ENCODE measurements at places on chromosomes 3 and 15. TPM values are rescaled to one million over a fixed set of nuclear protein-coding genes. Genes with fewer than 3 reads are reported as not detected.

DNA sequence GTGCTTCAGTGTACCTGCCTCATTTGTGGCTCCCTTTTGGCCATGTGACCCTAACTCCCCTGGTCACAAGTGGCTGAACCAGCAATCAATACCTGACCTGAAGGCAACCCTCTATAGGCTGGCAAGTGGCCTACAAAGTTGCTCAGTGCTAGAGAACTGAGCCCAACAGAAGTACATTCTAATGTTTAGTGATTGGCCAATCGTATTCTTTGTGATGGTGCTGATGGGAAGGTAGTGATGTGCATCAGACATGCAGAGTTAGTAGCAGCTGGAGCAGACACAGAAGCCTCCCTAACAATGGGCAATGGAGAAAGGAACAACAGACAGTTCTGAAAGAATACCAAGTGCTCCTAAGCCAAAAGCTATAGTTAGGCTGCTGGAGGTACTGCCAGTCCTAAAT is 10.4 kb upstream of the ATOSA start:
- no peak for DNase-seq

DNA sequence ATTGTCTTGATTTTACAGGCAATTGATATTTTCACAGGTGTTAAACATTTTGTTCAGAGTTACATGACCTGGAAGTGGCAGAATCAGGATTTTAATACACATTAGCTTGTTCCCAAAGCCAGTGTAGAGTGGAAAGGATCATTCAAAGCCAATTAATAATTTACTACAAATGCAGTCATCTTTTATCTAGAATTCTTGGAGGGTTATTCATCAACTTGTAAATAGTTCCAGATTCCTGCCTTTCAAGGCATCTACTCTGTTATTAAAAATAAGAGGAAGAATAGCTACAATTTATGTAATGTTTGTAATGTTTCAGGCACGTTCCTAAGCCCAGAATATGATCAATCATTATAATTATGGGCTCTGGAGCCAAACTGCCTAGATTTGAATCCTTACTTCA is 358.5 kb downstream of the ZNF385D start:
- no peak for DNase-seq

Gene ITIH4
- 5.2 TPM for total RNA-seq

- no peak for DNase-seq
Observed at GRCh38 chr15:94203306-94203705, 28.1 kb upstream of the MCTP2 start.

Gene FAM162A
- total RNA-seq: 118 TPM

Gene RAF1
- total RNA-seq: 116 TPM

GRCh38 chr3:116165135-116165534 is 280.2 kb downstream of the LSAMP start:
- DNase-seq: no peak

DNA sequence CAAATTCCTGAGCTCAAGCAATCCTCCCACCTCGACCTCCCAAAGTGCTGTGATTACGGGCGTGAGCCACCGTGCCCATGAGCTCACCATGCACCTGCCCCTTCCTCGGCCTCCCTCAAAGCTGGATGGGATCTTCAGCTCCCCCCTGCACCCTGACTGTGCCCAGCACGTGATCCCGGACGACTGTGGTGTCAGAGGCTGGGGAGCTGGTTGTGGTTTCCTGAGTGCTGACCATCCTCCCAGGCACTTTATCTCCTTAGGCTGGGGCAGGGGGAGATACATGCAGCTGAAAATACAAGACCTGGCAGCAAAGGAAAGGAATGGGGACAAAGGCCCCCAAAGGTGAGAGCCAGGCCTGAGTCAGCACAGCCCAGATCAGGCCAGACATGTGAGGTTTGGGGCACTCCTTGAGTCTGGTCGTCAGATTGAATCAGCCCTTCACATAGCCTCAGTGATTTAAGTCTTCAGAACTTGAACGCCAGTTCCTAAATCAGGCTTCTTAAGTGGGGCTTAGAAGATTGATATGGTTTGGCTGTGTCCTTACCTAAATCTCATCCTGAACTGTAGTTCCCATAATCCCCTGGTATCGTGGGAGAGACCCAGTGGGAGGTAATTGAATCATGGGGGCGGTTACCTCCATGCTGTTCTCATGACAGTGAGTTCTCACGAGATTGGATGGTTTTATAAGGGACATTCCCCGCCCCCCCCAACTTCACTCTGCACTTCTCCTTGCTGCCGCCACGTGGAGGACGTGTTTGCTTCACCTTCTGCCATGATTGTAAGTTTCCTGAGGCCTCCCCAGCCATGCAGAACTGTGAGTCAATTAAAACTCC is 35.8 kb downstream of the PRKCD start:
- no peak for DNase-seq

DNA sequence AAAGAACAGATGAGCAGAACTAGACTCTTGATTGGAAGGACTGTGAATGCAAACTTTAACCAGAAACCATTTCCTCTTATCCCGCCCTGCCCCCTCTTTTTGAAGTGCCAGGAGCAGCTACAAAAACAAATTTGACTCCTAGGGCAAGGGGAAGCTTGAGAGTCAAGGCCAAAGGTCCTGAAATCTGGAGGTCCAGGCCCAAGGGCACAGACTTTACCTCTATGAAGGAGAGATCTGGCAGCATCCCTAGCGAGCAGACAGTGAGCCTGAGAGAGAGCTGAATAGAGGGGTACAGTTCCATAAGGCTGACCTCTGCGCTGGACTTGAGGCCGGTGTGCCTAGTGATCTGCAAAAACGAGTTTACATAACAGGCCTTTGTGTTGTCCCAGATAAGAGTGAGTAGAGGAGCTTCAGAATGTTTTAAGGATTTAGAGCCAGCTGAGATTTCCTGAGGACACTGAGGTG is 5.1 kb downstream of the RAB43 start:
- peak; percentile 15 for DNase-seq

Gene LSAMP
- 1.6 TPM for total RNA-seq

- DNase-seq: no peak
Observed at GRCh38 chr3:65616563-65616962, 422.2 kb downstream of the MAGI1 start.

- DNase-seq: no peak
Observed at GRCh38 chr15:69469467-69470201, 17.0 kb downstream of the RPLP1 start.

Gene C3orf80
- 0.47 TPM for total RNA-seq

- DNase-seq: no peak
Observed at GRCh38 chr15:72515591-72516389, 41.7 kb downstream of the ARIH1 start.

Gene COLQ
- total RNA-seq: 6.4 TPM

DNA sequence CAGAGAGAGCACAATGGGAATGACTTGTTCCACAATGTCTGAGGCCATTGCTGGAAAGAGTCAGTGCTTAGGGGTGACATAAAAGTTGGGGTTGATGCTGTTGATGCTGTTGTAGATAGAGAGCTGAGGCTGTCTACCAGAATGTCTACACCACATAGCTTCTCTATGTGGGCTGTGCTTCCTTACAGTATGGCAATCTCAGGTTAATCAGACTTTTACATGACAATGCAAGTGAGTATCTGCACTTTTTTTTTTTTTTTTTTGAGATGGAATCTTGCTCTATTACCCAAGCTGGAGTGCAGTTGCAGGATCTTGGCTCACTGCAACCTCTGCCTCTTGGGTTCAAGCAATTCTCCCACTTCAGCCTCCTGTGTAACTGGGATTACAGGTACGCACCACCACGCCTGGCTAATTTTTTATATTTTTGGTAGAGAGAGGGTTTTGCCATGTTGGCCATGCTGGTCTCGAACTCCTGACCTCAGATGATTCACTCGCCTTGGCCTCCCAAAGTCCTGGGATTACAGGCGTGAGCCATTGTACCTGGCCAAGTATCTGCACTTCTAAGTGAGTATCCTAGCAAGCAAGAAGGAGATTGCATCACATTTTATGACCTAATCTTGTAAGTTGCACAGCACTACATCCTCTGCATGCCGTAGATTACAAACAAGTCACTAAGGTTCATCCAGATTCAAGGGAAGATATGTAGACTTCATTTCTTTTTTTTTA is 28.7 kb downstream of the DLEC1 start:
- no peak for DNase-seq

- no peak for DNase-seq
Observed at GRCh38 chr3:56251343-56251945, 216.8 kb downstream of the ERC2 start.

- no peak for DNase-seq
Observed at GRCh38 chr3:14768182-14768790, 50.5 kb upstream of the FGD5 start.

DNA sequence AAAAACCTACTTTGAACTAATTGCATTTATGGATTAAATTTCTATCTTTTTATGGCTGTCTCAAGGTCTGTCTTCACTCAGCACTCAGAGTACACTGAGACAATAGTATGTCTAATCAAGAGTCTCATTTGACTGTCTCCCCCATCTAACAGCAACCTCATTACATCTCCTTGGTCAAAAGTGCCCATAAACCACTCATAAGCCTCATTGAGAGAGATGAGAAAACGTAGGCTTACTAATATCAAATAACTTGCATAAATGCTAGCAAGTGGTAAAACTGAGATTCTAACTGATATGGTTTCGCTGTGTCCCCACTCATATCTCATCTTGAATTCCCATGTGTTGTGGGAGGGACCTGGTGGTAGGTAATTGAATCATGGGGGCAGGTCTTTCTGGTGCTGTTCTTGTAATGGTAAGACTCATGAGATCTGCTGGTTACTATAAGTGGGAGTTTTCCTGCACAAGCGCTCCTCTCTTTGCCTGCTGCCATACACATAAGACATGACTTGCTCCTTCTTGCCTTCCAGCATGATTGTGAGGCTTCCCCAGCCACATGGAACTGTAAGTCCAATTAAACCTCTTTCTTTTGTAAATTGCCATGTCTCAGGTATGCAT is 113.9 kb downstream of the TFDP2 start:
- no peak for DNase-seq

DNA sequence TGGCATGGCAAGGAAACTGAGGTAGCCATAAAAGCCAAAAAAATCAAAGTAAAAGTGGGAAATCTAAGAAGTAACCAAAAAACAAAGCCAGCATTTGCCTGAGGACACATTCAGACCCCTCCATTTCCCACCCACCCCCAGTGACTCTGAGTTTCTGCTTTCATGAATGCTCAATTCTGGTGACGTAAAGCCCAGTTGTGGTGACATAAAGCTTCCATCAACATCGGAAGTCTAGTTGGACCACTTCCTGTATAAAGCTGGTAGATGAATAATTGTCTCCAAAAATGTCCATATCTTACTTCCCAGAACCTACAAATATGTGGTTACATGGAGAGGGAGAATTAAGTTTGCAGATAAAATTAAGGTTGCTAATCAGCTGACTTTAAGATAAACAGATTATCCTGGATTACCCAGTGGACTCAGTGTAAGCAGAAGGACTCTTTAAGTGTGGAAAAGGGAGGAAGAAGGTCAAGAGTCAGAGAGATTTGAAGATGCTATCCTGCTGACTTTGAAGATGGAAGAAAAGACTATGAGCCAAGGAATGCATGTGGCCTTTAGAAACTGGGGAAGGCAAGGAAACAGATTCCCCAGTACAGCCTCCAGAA is 62.0 kb upstream of the ST3GAL6 start:
- DNase-seq: no peak

Gene IGSF10
- 11.5 TPM for total RNA-seq

- no peak for DNase-seq
Observed at GRCh38 chr3:157394411-157394810, 42.2 kb upstream of the PTX3 start.

DNA sequence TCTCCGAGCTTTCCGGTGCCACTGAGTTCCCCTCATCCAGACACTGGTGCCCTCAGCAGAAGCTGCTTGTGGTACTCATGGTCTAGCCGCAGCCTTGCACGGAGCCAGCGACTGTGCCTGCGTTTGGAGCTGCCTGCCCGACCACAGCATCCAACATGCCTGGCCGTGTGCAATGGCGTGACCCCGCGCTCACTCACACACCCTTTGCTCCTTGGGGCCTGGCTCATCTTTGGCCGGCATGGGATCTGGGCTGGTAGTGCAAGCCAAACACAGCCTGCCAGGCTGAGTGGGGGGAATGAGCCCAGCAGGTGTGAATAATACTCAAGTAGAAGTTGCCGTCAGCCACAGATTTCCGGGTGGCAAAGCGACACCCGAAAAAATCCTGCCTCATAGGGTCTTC is 1178.7 kb upstream of the GBE1 start:
- DNase-seq: peak; percentile 12

Gene DGKG
- 13.3 TPM for total RNA-seq

DNA sequence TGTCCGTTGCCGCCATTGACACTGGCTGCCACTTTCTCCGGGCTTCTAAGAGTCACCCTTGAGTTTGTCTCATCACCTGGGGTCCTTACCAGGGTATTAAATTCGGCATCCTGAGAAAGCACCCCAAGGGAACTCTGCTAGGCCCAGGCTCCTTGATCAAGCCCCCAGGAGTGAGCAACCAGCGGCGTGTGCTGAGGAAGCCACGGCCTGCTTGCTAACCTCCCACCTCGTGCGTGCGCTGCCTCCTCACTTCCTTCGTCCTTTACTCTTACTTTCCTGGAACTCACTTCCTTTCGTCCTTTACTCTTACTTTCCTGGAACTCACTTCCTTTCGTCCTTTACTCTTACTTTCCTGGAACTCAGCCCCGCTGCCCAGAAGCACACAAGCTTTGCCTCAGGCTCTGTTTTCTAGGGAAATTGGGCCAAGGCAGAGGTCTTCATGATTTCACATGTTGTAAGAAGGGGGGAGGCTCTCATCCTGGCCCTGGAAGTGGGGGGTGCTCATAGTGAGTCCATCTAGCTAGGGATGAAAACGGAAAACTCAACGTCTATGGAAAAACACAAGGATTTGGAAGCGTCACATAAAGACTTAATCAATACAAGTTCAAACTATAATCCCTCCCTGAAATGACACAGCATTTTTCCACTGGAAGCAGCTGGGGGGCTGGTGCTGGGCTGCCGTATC is 36.7 kb upstream of the BDH1 start:
- DNase-seq: no peak

Gene CCDC54
- not detected for total RNA-seq

Gene COL7A1
- total RNA-seq: 5.2 TPM

DNA sequence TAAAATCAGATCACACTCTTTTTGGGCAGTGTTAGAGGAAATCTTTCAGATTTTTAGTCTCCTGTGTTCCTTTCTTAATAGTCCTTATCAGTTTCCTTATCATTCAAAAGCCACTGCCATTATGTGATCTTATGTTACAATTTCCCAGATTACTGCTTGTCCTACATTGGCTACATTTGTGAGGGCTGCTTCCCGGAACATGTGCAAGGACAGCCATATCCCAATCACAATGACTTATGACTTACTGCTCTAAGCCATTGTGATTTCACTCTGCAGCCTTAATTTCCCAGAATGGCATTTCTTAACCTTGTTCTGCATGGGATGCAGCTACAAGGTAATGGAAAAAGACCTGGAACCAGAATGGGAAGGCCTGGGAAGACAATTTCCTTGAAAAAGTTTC is 125.1 kb upstream of the PPP2R3A start:
- no peak for DNase-seq

Gene CRABP1
- total RNA-seq: not detected

- no peak for DNase-seq
Observed at GRCh38 chr3:191139736-191140135, 59.3 kb upstream of the OSTN start.

DNA sequence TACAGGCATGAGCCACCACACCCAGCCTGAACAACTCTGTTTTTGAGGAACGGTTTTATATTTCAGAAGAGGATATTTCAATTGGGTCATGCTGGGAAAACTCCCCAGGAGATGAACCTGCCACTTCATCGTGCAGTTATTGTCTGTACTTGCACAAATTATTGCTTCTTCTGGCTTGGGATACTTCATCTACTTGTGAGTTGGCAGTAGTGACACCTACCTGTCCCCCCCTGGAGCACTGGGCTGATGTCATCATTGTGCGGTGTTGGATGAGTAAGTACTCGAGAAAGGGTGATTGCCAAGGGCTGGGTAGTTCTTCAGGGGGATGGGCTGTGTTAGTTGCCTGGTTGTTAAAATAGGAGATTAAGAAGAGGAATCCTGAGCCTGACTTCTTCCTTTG is 85.1 kb upstream of the SAMMSON start:
- DNase-seq: peak; percentile 28

- DNase-seq: no peak
Observed at GRCh38 chr3:13264468-13264795, 155.7 kb downstream of the NUP210 start.

Data from left cardiac atrium (tissue), 4 donors.